Stimulated activated CD4-positive, alpha-beta T cell treated with anti-CD3 and anti-CD28 coated beads, TNF-alpha, amount 100 ng/mL, for 4 hours (primary cell): ENCODE measurements at places on chromosomes 6 and 20.

GRCh38 chr6:109447087-109447486 lies 6.6 kb downstream of the SMPD2 start:
- no peak for DNase-seq

GRCh38 chr6:67112120-67112519 lies 1405.1 kb upstream of the EYS start:
- no peak for DNase-seq

GRCh38 chr20:48171071-48171470 lies 385.8 kb upstream of the SULF2 start:
- no peak for DNase-seq

DNA sequence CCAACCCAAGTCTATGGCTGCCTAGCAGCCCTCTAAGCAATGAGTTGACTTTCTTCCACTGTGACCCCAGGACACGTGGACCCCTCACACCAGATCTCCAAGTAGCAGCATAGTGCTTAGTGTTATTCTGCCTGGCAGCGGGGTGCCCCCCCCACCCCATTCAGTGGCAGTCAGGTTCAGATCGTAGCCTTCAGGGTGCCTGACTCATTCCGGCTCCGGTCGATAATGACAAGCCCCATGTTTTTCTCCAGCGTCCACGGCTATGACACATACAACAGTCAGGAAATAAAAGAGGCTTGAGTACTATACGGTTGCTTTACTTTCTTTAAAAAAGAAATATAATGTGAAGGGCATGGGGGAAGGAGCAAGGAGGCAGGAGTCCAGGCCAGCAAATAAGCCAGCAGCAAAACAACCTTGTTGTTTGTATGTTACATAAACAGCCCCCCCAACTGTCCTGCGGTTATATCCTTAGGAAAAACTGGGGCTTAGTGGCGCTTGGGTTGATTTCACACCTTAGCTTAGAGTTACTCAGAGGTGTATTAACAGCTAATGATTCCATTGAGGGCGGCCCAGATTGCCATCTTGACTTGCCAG lies 23.1 kb downstream of the GNAS start:
- no peak for DNase-seq

- DNase-seq = no peak
These were observed 121.3 kb downstream of the SOBP start for GRCh38 chr6:107611094-107611810.

GRCh38 chr20:57620274-57620990 lies at the start of gene ZBP1:
Gene ZBP1 (minus strand): TSS chr20:57620426. CDS start chr20:57620295, 131 bp downstream.
- no peak for DNase-seq
